Muscle of leg (tissue), 16 donors: ENCODE measurements at places on chromosomes 3 and 15. TPM values are rescaled to one million over a fixed set of nuclear protein-coding genes. Genes with fewer than 3 reads are reported as not detected.
A peak's percentile ranks its signal among the peaks of the same experiment; 100 is the strongest.

Gene CSPG5
- polyA plus RNA-seq, result 1.2 TPM

Gene ALDH1L1
- polyA plus RNA-seq, result 0.12 TPM

Gene PLA1A
- 0.07 TPM for polyA plus RNA-seq

Gene ZNF660
- 4.7 TPM for polyA plus RNA-seq

Gene ANKDD1A
- 4.3 TPM for polyA plus RNA-seq

Gene NANOGP8
- not detected for polyA plus RNA-seq

Gene CDHR4
- polyA plus RNA-seq, result not detected

DNA sequence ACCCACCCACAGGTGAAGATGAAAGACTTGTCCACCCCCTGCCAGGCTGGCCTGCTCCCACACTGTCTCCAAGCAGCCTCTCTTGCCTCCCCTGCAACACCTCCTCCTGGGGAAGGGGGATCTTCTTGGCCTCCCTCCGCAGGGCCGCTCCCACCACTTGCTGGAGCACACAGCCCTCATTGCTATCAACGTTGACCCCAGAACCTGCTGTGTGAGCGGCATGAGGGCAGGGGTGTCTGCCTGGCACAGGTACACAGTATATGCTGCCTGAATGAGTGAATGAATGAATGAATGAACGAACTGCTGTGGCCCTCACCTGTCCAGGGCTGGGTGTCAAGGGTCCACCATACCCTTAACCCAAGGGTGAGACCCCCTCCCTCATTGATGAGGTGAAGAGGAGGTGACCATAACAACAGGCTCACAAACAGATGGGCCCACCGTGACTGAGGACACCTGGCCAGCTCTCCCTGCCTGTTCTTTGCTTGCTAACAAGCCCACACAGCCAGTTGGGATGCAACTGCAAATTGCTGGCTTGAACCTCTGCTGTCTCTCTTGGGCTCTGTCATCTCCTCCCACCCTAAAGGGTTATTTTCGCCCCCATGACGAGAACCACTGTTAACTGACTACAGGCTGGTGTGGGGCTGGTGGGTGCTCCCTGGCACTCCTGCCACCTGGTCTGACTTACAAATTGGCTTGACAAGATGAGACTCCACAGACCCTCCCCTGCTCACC lies 22.5 kb downstream of the SLC41A3 start:
- H3K27ac ChIP-seq, result no peak overlapping the region
- no peaks in the 10 kb centered on the region for H3K27me3 ChIP-seq
- H3K4me1 ChIP-seq, result peaks cover 25% of the 10 kb centered on the region
- H3K4me3 ChIP-seq, result no peak overlapping the region
- peaks cover 5% of the 10 kb centered on the region for H3K36me3 ChIP-seq

DNA sequence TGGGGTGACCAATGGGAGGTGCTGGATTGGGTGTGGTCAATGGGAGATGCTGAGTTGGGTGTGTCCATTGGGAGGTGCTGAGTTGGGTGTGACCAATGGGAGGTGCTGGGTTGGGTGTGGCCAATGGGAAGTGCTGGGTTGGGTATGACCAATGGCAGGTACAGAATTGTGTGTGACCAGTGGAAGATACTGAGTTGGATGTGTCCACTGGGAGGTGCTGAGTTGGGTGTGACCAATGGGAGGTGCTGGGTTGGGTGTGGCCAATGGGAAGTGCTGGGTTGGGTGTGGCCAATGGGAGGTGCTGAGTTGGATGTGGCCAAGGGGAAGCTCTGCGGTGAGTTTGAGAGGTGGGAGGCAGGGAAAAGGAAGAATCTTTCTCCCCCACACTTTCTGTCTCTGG lies 250.0 kb upstream of the PROK2 start:
- DNase-seq, result no peak
- H3K27ac ChIP-seq, result no peak overlapping the region
- H3K4me1 ChIP-seq, result no peaks in the 10 kb centered on the region
- H3K4me3 ChIP-seq, result no peak overlapping the region
- H3K27me3 ChIP-seq, result peaks cover 2% of the 10 kb centered on the region
- H3K36me3 ChIP-seq, result no peaks in the 10 kb centered on the region

DNA sequence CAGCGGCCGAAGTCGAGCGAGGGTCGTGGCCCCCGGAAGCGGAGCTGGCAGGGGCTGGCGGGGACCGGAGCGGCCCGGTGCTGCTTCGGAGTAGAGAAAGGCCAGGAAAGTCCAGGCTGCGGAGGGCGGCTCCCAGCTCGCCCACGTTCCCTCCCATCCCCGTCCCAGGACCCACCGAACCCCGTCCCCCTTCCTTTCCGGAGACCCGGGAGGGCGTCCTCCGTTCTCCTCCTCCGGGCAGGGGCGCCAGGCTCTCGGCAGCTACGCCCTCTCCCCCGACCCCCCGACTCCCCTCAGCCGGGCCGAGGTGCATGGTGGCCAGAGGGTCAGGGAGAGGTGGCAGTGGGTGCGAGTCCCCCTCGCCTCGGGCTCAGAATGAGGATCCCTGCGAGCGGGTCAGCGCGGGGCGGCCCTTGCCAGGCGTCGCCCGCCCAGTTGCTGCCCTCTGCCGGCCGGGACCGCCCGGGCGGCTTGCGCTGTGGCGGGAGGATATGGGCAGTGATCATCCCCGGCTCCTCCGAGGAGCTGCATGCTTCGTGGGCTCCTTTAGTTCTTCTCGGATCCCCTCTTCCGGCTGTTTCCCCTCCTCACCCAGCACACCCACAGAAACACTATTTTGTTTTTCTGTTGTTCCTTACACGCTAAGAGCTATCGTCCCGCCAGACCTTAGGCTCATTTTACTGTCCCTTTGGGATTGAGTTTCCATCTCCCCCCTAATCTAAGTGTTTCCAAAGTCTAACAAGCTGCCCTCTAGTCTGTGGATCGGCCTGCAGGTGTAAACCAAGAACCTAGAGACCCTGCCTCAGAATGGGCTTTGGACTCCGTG lies 744 bp upstream of the ALDH1A2 start:
- no peaks in the 10 kb centered on the region for H3K36me3 ChIP-seq
- peak overlapping the region; percentile 26 for H3K27ac ChIP-seq
- peak overlapping the region; percentile 49 for H3K4me3 ChIP-seq
- H3K4me1 ChIP-seq, result peaks cover 14% of the 10 kb centered on the region

GRCh38 chr3:37712918-37713817 lies 148.5 kb upstream of the CTDSPL start:
- peak overlapping the region; percentile 49 for H3K27ac ChIP-seq
- no peaks in the 10 kb centered on the region for H3K36me3 ChIP-seq
- no peak overlapping the region for H3K4me3 ChIP-seq
- H3K27me3 ChIP-seq, result no peaks in the 10 kb centered on the region
- H3K4me1 ChIP-seq, result peaks cover 16% of the 10 kb centered on the region
- DNase-seq, result peak; percentile 81

DNA sequence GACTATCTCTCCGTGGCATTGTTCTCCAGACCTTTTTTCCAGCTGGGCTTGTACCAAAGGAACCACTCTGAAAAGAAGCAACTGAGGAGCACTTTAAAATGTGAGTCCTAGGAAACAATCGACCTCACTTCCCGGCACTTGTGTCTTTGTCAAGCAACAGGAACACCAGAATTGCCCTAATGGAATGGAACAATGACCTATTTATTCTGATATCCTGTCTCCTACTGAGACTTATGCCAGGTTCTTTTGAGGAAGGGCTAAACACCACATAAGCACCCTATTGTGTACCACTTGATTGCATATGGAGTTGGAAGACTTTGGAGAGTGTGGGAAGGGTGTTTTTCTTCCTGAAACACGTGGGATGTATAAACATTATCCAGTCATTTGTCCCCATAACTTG lies 56.8 kb upstream of the TGFBR2 start:
- peak overlapping the region; percentile 31 for H3K27ac ChIP-seq
- no peaks in the 10 kb centered on the region for H3K36me3 ChIP-seq
- H3K4me3 ChIP-seq, result no peak overlapping the region
- DNase-seq, result peak; percentile 35
- H3K4me1 ChIP-seq, result no peaks in the 10 kb centered on the region

- no peak for DNase-seq
- H3K27me3 ChIP-seq, result no peaks in the 10 kb centered on the region
- H3K36me3 ChIP-seq, result no peaks in the 10 kb centered on the region
- H3K4me1 ChIP-seq, result no peaks in the 10 kb centered on the region
- no peak overlapping the region for H3K4me3 ChIP-seq
Measured at GRCh38 chr3:29576181-29576580, 295.3 kb downstream of the RBMS3 start.

DNA sequence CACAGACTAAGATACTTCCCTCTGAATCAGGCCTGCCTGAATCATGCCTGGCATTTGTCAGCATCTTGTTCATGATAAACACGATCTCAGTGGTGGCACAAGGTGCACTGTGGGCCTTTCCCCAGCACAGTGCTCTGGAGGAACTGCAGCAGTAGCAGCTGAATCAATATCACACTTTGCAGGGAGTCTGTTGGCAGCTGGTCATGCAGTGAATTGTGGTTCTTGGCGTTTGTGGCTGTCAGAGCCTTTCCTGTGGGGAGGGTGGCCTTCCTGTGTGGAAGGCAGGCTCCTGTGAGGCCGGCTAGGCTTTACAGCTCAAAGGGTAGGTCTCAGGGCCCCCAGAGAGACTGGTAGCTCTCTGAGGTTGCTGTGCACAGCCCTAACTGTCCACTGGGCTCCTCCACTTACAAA lies 54.4 kb upstream of the TLE3 start:
- no peaks in the 10 kb centered on the region for H3K36me3 ChIP-seq
- no peak overlapping the region for H3K4me3 ChIP-seq
- H3K27ac ChIP-seq, result no peak overlapping the region

DNA sequence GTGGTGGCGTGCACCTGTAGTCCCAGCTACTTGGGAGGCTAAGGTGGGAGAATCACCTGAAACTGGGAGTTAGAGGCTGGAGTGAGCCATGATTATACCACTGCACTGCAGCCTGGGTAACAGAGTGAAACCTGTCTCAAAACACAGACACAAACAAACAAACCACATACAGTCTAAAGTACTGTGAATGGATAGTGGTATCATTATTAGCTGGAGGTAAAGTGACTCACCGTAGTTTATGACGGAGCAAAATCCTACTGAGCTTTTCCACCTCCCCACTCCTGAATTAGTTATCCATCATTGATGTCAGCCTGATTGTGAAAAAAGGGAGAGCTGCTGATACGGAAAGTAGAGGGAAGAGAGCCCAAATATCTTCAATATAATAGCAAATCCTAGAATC lies 3.2 kb upstream of the CNOT10 start:
- H3K36me3 ChIP-seq, result no peaks in the 10 kb centered on the region
- DNase-seq, result no peak
- H3K27ac ChIP-seq, result no peak overlapping the region
- no peaks in the 10 kb centered on the region for H3K27me3 ChIP-seq

DNA sequence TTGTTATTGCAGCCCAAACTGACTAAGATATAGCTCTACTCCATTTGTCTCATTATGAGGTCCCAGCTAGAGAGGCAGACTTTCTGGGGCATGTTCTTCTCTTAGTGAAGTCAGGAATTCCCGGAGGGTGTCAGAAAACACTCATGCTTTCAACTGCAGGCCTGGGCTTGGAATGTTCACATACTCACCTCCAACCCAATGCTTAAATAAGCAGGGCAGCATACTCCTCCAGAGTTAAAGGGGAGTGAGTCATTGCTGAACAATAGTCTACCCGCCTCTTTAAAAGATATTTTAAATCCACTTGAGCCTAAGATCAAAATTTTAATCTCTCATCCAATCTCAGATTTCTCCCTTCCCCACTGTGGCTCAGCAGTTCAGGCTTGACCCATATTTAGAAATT lies 167.8 kb upstream of the DPH6 start:
- H3K27ac ChIP-seq, result no peak overlapping the region
- H3K36me3 ChIP-seq, result no peaks in the 10 kb centered on the region
- no peak for DNase-seq
- H3K4me1 ChIP-seq, result no peaks in the 10 kb centered on the region
- H3K27me3 ChIP-seq, result no peaks in the 10 kb centered on the region

DNA sequence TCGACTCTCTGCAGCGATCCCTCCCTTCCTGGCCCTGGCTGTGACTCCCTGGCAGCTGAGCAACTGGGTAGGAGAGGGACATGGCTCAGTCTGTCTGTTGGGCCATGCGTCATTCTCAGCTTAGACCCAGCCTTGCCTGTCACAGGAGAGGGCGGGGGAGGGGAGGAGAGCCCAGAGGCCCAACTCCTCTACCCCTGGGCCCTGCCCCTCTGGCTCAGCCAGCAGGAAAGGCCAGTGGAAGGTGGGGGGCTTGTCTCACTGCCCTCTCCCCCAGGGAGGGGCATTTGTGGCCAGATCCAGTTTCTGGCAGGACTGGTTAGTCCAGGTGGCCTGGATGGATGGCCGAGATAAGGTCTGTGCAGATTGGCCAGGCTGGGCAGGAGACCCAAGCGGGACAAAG lies 31.6 kb downstream of the DNAJB8 start:
- H3K4me1 ChIP-seq, result peaks cover 13% of the 10 kb centered on the region
- H3K27me3 ChIP-seq, result peaks cover 62% of the 10 kb centered on the region
- no peaks in the 10 kb centered on the region for H3K36me3 ChIP-seq
- no peak overlapping the region for H3K27ac ChIP-seq

DNA sequence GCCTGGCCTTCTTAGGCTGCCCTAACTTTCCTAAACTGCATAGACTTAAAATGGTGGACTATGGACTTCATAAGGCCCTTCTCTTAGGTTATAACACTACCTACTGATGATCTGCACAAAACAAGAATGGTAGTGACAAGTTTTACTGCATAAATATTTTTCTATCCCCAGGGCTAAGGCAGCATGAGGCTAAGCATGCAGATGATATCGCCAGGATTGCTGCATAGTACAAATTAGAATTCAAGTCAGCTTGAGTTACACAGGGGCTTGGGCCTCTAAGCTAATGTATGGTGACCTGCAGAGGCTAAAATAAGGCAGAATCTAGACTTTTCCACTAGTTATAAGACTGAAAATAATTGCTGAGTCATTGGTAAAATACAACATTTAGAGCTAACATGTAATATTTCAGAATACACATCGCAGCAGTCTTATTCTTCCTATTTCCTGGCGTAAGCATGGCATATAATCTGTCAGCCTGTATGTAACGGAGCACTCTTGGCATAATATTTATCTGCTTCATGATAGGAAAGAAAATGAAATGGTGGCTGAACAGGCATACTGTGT lies 15.3 kb upstream of the RBMS3 start:
- H3K27me3 ChIP-seq, result no peaks in the 10 kb centered on the region
- no peaks in the 10 kb centered on the region for H3K36me3 ChIP-seq
- H3K27ac ChIP-seq, result no peak overlapping the region
- no peak for DNase-seq
- peaks cover 10% of the 10 kb centered on the region for H3K4me1 ChIP-seq
- H3K4me3 ChIP-seq, result no peak overlapping the region

DNA sequence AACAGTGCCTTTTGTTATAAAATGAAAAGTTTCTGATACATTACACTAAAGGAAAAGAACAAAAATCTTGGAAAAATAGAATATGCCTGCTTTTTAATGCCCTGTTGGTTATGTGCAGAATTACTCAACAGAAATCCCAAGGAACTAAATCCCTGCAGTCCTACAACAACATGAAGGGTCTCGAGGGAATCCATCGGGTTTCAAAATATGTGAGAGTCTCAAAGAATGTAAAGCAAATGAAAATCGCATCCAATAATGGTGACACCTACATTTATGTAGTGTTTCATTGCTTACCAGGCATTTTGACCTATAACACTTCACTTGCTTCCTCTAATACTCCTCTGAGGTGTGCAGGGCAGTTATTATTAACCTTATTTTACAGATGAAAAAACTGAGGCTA lies 411.3 kb downstream of the FOXP1 start:
- DNase-seq, result no peak
- no peak overlapping the region for H3K27ac ChIP-seq

GRCh38 chr3:84965141-84965540 lies 6.4 kb downstream of the CADM2 start:
- peaks cover 10% of the 10 kb centered on the region for H3K4me1 ChIP-seq
- peak; percentile 22 for DNase-seq
- H3K36me3 ChIP-seq, result no peaks in the 10 kb centered on the region
- H3K27me3 ChIP-seq, result peaks cover 19% of the 10 kb centered on the region

GRCh38 chr3:138935863-138936740 lies 10.8 kb downstream of the FOXL2 start:
- H3K36me3 ChIP-seq, result no peaks in the 10 kb centered on the region
- no peak overlapping the region for H3K27ac ChIP-seq
- peak overlapping the region; percentile 40 for H3K4me3 ChIP-seq
